ENCODE measurements at places on chromosomes 5 and 9.

DNA sequence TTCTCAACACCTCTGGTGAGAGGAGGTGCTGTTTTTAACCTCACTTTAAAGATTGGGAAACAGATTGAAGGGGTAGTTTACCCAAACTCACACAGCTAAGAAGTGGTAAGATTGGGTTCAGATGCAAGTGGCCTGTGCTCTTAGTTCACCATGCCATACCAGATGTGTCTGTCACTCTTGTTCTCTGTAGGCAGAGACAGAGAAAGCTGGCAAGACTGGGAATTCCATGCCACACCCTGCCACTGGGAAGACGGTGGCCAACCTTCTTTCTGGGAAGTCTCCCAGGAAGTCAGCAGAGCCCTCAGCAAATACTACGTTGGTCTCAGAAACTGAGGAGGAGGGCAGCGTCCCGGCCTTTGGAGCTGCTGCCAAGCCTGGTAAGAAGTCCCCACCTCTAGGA, 11.0 kb downstream of the TCOF1 start:
- no peak for DNase-seq

DNA sequence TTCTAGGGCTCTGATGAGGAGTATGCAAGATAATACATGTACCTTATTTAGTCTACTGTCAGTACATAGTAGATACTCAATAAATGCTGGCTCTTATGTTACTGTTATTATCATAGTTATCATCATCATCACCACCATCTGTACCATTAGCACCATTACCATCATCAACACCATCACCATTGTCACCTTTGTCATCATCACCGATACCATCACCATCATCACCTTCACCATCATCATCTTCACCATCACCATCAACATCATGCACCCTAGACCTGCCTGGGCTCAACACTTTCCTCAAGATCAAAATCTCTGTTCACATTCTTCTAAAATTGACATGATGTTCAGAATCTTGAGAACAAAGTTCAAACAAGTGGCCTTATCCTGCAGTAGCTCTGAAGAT, 126.2 kb upstream of the PANK3 start:
- DNase-seq, result no peak

- DNase-seq, result no peak
Measured at GRCh38 chr9:115204904-115205453, 87.0 kb upstream of the TNC start.

DNA sequence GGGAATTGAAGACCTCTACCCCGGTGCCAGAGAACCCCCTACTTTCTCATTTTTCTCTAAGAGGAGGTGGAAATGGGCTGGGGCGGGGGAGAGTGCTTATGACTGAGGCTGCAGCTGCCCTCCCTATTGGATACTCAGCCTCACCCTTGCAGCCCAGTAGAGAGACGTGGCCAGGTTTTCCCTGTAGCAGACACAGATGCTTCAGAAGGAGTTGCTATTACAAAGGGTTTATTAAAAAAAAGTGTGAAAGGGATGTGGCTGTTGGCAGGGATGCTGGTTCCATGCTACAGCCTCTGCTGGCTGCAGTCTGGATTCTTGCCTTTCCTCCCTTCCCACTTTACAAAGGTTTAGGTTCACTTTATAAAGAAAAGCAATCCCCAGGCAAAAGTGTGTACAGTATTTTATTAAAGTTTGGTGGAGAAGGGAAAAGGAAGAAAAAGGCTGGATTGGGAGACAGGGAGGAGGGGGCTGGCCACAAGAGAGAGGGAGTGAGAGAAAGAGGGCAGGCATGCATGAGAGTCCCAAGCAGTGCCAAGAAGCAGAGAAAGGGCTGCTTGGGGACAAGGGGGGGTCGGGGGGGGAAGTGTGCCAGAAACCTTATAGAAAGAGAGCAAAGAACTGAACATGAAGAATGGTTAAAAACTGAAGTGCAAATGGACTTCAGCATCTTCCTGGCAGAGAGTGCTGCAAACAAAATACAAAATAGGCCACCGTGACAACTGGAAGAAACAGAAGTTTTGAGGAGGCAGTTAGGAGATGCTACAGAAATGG, 29.5 kb upstream of the NFIB start:
- DNase-seq, result no peak

DNA sequence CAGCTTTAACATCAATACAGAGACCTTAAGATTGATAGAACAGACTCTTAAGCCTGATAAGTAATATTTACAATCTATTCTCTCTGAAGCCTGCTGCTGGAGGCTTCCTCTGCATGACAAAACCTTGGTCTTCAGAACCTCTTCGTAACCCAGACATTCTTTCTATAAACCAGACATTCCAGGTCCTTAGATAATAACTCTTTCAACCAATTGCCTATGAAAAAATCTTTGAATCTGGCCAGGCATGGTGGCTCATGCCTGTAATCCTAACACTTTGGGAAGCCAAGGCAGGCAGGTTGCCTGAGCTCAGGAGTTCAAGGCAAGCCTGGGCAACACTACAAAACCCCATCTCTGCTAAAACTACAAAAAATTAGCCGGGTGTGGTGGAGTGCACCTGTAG, 327.8 kb downstream of the ENC1 start:
- no peak for DNase-seq

All from endothelial cell (in vitro differentiated cells).